ENCODE measurements at places on chromosomes 1 and 21.

- DNase-seq: no peak
Measured at GRCh38 chr1:109225308-109225707, 11.6 kb downstream of the SARS1 start.

DNA sequence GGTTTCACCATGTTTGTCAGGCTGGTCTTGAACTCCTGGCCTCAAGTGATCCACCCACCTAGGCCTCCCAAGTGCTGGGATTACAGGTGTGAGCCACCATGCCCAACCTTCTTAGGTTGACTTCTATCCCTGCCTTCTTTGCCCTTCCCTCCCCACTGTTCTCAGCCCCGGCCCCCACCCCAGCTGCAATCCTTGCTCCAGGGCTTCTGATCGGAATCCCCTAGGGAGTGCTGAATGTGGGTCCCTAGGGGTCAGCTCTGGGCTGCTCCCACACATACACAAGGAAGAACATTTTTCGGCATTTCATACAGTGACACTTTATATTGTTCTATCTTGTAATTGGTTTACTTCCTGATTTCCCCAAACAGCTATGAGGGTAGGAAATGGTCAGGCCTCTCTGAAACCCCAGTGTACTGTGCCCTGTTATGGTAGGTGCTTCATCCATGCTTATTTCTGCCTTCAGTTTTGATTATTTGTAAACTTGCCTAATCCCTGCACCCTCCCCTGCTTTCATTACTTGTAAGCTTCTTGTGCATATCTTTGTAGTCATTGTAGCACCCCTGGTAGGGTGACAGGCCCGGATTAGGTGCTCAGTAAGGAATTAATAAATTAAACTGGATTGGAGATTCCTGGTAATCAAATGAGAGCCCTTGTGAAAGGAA is 5.8 kb upstream of the SRP9 start:
- DNase-seq: no peak

- DNase-seq: no peak
Measured at GRCh38 chr1:89037186-89037585, 14.5 kb upstream of the GBP3 start.

GRCh38 chr1:55257958-55258357 is 42.8 kb upstream of the USP24 start:
- no peak for DNase-seq

DNA sequence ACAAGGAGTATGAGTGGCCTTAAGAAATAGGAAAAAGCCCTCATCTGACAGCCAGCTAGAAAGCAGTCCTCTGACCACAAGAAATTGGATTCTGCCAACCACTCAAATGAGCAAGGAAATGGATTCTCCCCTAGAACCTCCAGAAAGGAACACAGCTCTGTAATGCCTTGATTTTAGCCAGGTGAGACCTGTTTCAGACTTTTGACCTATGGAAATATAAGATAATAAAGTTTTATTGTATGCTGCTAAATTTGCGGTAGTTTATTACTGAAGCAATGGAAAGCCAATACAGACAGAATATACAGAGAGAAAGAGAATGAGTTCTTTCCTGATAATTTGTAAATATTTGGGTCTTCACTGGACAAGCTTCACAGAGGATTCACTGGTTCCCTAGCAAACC is 28.8 kb upstream of the SELE start:
- no peak for DNase-seq

GRCh38 chr1:162741574-162741973 is 48.9 kb upstream of the HSD17B7 start:
- no peak for DNase-seq

DNA sequence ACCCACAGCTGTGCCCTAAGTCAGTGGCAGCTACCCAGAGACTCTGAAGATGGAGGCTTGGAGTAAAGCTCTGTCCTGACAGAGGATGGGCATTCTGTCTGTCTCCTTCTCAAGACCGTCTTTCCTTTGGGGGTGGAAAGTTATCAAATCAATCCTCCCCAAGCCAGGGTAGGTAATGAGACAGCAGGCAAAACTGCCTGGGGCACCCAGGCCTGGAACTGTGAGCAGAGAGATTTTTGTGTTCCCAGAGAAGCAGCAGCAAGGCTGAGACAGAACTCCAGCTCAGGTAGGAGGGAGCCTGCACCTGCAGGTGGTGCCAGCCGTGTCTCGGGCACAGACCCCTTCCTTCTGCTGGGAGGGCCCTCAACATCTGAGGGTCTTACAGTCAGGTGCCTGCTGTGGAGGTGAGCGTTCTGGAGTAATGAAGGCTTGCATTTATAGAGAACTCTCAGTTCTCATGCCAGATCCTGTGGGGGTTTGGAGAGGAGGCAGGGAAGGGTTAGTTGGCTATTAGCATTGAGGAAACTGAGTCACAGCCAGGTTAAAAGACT is 95.6 kb downstream of the RIPK4 start:
- DNase-seq: no peak

DNA sequence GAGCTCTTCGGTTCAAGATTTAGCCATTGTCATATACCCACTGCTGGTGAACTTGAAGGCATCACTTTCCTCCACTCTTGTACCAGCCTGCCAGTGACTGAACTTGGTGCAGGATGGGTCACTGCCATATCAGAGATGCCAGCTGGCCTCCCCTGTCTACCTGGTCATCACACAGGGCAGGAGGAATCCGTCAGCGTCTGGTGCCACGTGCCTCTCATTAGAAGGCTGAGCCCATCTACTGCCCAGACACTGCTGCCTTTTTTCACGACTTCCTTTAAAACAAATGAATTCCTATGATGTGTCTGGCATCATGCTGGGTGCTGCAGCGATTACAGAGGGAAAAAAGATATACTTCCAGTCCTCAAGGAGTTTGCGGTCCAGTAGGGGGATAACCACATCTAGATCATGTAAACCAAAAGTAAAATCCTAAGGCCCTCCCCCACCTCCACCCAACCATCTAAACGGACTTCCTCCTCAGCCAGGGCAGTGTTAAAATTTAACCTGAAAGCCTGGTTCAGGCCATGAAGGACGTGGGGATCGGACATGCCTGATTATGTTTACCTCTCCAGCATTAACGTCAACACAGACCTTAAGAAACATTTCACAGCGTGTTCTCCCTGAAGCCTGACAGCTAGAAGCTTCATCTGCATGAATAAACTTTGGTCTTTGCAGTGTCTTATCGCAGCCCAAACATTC is 29.2 kb upstream of the PDE9A start:
- DNase-seq: no peak

- DNase-seq: no peak
Measured at GRCh38 chr1:231727171-231727570, 100.6 kb downstream of the DISC1 start.

GRCh38 chr1:60662486-60663044 is 419.8 kb upstream of the NFIA start:
- DNase-seq: no peak

DNA sequence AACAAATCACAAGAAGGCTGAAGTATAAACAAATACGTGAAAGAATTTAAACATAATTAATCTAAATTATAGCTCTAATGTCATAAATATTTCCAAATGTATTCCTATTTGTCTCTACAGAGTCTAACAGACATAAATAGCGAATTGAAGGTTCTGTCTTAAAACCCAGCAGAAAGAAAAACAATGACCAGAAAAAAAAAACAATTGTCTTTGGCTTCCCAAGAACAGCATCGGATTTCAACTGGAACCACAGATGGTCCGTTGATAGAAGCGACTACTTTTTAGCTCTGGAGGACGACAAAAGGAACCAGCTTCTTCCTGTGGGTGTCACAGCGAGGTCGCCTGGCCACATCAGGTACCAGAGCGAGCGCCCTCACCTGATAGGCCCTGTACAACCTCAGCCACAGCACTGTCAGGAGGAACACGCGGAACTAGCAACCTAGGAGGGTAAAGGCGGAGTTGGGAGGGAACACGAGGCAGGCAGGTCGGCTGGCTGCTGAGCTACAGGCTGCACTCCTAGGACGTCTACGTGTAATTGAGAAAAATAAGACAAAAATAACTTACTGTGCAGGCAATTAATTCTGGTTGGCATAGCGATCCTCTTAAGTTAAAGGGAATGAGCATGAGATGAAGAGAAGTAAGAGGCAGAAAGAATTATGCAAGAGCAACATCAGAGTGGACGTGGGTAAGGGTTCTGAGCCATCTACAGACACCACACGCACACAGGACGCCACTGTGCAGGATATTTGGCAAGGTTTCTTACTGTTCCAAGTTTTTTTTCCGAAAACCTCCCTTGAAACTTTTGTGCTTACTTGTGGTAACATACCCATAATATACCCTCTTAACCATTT is 16.7 kb upstream of the PRDM15 start:
- DNase-seq: no peak

DNA sequence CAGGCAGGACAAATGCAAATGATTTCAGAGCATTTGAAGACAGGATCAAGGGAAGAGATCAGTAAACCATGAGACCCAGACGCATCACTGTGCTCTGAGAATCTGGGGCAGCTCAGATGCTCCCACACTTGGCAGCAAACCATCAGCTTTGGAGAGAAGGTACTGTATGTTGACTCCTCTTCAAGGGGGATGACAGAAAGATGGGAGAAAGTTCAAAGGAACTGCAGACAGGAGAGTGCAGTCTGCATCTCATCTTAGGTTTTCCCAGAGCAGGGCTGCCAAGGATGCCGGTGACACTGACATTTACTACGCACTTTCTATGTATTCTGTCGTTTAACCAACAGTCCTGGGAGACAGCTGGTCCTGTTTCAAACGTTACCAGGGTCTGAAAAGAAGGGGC is 35.8 kb downstream of the OLFML2B start:
- no peak for DNase-seq

- DNase-seq: no peak
Measured at GRCh38 chr1:54565113-54565501, 17.1 kb downstream of the ACOT11 start.

DNA sequence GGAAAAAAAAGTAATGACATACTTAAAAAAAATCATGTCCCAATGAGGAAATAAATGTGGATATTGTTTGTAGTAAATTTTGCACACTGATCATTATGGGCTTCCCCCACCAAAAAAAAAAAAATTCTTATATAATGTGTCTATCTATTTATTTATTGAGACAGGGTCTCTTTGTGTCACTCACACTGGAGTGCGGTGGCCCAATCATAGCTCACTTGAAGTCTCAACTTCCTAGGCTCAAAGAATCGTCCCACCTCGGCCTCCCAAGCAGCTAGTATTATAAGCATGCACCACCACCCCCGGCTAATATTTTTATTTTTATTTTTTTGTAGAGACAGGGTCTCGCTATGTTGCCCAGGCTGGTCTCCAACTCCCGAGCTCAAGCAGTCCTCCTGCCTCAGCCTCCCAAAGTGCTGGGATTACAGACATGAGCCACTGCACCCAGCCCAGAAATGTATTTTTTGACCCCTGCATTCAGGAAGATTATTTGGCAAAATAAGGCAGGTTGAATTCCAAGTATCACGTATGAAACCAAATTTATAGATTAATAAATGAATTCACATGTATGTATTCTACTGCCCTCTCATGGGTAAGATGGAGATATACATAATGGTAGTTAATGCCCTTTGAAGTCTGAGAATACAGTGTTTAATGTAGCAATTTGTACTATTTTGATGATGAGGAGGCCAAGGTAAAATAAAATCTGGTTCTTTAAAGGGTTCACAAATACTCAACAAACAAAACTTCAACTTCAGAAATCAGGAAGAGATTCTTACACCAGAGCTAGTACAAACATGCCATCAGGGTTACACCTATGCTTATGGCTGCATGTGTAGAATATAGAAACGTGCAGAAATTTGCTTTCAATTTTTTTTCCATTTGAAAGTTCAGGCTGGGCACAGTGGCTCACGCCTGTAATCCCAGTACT is 1.4 kb upstream of the DENND2C start:
- no peak for DNase-seq

DNA sequence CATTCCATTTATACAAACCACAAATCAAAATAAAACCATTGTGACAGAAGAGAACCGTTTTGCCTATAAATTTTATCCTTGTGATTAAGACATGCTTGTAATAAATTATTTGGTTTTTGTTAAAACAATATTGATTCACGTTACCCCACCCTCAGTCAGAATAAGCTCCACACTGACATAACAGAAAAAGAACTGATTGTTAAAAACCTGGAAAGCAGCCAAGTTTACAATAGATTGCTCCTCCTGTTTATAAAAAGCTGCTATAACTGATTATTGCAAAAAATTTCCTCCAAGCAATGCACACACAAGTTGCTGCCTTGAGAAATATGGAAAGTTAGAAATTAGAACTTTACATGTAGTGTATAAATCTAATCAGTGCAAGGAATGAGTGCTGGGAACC is 263.5 kb downstream of the SETD4 start:
- DNase-seq: no peak

DNA sequence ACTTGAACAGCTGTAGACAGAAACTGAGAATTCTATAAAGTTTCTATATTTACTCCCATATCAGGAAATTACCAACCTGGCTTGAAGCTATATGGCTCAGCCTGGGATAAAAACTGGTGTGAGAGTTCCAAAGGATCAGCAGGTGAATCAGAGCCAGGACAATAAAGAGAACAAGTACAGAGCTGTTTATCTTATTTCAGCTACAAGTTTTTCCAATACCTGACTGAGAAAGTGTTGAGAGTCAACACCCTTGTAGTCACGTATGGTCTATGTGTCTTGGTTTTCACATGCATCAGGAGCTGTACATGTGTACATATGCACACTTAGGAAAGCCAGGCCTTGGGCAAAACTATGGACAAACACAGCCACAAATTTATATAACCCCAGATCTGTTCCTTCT is 40.7 kb upstream of the CXADR start:
- no peak for DNase-seq

GRCh38 chr1:231322880-231323530 is 14.6 kb downstream of the EXOC8 start:
- DNase-seq: no peak

GRCh38 chr1:197813741-197814140 is 38.5 kb upstream of the DENND1B start:
- DNase-seq: no peak

GRCh38 chr1:180274221-180274620 is 44.2 kb downstream of the LHX4 start:
- DNase-seq: no peak

- DNase-seq: peak; percentile 38
Measured at GRCh38 chr1:47175227-47175934, 14.5 kb downstream of the PDZK1IP1 start.

GRCh38 chr21:21436012-21436534 is 437.9 kb downstream of the NCAM2 start:
- DNase-seq: no peak

DNA sequence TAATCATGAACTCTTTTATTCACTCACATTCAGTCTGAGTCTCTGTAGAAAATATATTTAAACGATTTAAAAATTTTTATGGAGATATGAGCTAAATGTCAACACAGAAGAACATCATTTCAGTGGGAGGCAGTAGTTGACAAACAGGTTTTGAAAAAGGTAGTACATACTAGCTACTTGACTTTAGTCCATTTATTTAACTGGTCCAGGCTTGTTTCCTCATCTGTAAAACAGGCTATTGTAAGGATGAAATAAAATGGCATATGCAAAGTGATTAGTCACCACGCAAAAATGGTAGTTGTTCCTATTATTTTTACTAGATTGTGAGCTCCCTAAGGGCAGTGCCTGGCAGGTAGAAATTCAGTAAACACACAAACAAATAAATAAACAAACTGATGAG is 75.2 kb downstream of the NTPCR start:
- no peak for DNase-seq

- DNase-seq: no peak
Measured at GRCh38 chr1:93690921-93691789, 9.5 kb upstream of the BCAR3 start.

Measured in occipital lobe (tissue), 3 donors.